ENCODE measurements at places on chromosomes 7 and 10. TPM values are rescaled to one million over a fixed set of nuclear protein-coding genes. Genes with fewer than 3 reads are reported as not detected.

GRCh38 chr10:29140991-29141390 is 147.9 kb upstream of the LYZL1 start:
- no peak for DNase-seq

The PON1 gene
- total RNA-seq, result not detected

GRCh38 chr10:44042075-44042770 is 342.7 kb downstream of the CXCL12 start:
- DNase-seq, result no peak

- DNase-seq, result no peak
Observed at GRCh38 chr10:97384641-97385040, 16.5 kb downstream of the RRP12 start.

GRCh38 chr7:156496865-156497264 is 143.7 kb upstream of the RNF32 start:
- no peak for DNase-seq

The ZFAND4 gene
- total RNA-seq, result 10.1 TPM

- DNase-seq, result no peak
Observed at GRCh38 chr10:118521415-118522117, 73.9 kb downstream of the PRLHR start.

The ELAPOR2 gene
- 3.6 TPM for total RNA-seq

GRCh38 chr10:3310016-3310784 is 137.6 kb upstream of the PITRM1 start:
- DNase-seq, result no peak

The NODAL gene
- not detected for total RNA-seq

DNA sequence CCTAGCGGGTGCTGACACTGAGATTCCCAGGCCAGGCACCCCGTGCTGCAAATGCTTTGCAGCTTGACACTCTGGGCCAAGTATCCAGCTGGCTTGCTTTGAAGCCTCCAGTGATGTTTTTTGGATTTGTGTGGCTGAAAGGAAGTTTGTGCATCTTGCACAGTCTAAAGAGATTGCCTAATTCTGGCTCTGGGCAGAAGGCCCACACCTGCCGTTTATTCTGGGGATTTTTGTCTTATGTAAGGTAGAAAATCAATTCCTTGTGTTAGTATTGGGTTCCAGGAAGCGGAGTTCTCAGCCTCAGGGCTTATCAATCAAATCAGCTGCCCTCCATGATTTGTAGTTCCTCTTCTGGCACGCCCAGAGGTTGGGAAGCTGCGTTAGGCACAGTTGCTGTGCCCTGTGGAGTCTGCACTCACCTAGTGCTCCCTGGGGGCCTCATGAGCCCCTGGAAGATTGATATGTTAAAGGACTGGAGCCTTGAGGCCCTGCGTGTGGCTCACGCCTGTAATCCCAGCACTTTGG is 8.4 kb upstream of the PURB start:
- no peak for DNase-seq

DNA sequence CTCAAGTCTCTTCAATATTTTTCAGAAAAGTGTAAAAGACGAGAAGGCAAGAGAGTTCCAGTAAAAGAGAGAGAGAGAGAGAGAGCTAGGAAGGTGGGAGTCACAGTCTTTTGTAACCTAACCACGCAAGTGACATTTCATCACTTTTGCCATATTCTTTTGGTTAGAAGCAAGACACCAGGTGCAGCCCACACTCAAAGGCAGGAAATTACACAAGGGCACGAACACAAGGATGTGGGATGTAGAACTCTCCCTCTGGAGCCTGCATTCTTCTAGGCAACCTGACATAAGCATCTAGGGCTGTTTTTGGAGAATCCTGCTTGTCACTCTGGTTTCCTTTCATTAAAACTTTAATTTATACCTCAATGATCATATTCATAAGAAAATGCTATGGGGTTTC is 1213.1 kb downstream of the DNAJB9 start:
- no peak for DNase-seq

- no peak for DNase-seq
Observed at GRCh38 chr10:43339136-43339535, 32.3 kb upstream of the FXYD4 start.

DNA sequence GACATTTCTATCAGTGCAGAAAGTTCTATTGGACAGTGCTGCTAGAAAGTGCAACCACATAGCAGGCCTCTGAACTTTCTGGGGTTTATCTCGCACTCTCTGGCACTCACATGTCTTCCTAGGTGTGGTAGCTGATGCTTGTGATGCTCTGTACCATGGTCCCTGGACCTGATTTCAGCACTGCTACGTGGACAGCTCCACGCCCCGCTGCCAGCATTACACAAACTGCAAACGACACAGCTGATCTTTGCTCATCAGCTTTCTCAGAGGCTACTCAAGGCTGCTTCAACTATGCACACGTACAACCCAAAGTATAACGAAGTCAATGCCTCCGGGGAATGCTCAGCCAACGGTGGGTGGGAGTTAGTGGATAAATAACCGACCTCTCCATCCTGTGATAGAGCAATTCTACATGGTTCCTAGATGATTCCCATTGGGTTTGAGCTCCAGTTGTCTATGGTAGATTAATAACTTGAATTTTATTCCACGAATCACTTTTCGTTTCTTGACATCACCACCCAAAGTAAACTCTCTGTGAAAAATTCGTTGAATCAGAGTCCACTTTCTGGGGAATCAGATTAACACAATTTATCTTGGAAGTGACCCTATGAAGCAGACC is 302.5 kb downstream of the ACTR3B start:
- DNase-seq, result no peak

- no peak for DNase-seq
Observed at GRCh38 chr10:133140417-133141143, 19.4 kb upstream of the KNDC1 start.

GRCh38 chr10:72108830-72109635 is 20.7 kb upstream of the SPOCK2 start:
- no peak for DNase-seq

DNA sequence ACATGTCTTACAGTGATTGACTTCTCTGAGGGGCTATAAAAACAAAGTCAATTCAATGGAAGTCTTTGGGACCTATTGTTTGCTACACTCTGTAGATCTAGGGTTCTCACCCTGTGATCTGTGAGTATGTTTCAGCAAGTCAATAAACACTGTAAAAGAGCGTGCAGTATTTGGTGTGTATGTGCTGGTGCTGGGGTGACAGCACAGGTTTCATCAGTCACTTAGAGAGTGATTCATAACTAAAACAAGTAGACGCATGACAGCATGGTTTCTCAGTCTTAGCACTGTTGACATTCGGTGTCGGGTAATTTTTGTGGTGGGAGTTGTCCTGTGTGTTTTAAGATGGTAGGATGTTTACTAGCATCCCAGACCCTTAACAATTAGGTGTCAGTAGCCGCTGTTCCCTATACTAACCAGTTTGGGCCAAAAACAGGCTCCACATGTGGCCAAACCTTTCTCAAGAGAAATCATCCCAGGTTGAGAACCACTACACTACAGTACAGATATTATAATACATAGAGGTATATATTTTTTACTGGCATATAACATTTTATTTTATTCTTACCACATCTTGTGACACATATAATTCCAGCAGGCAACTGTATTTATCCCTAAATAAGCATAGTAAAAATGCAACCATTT is 411.8 kb downstream of the ARL4A start:
- DNase-seq, result no peak

The NEBL gene
- 863 TPM for total RNA-seq

The ELOVL3 gene
- total RNA-seq, result not detected

The MRLN gene
- not detected for total RNA-seq

- DNase-seq, result no peak
Observed at GRCh38 chr10:3931224-3931623, 146.2 kb upstream of the KLF6 start.

- DNase-seq, result no peak
Observed at GRCh38 chr10:113386005-113386404, 166.8 kb upstream of the HABP2 start.

- DNase-seq, result no peak
Observed at GRCh38 chr7:158766570-158767281, 62.1 kb upstream of the NCAPG2 start.

The TBC1D12 gene
- 5.0 TPM for total RNA-seq

The CTTNBP2 gene
- 1.3 TPM for total RNA-seq

DNA sequence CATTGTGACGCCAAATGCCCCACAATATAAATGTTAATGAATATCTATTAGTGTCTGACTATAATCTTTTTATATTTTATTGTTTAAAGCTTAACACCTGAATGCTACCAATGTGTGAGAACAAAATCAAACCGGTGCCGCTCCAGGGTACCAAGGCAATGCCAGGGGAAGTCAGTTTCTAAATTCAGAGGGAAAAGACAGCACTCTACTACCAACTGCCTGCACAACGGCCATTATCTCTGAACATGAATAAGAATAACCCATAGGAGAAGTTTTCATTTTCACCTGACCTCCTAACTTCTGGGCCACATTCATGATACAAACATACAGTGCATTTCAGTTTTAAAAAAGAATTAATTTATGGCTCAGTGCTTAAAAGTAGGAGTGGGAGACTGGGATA is 21.7 kb downstream of the USP6NL start:
- no peak for DNase-seq

The SPDYE2B gene
- total RNA-seq, result not detected

The ABCB4 gene
- 8.5 TPM for total RNA-seq

The ALOX5 gene
- total RNA-seq, result 8.3 TPM

GRCh38 chr7:22255834-22256233 is 101.1 kb downstream of the RAPGEF5 start:
- no peak for DNase-seq

The CCDC126 gene
- total RNA-seq, result 8.9 TPM

DNA sequence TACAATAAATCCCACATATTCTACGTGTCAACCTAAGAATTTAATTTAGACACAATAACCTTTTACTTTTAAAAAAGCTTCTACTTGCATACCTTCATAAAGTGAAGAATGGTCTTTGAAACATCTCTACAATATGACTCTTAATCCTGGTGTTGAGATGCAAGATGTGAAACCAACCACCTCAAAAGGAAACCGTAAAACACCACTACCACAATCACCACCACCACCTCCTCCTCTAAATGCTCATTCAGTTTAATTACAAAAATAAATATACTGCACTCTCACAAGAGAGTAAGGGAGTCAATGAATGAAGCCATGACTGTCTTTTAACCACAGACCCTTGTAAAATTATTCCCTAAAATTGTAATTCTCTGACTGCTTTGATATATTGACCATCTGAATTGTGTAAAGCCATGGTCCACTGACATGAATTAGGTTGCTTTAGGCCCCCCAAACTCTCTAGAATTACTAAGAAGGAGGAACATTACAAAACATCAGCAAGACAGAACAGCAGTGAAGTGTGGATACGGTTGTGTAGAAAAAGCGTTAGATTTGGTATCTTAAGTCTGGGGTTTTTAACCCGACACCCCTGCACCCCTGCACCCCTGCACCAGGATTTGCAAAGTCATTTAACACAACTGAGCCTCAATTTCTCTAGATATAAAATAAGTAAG is 171.4 kb downstream of the SFMBT2 start:
- DNase-seq, result no peak

- DNase-seq, result peak; percentile 70
Observed at GRCh38 chr10:103667356-103667755, 173.9 kb downstream of the NEURL1 start.

DNA sequence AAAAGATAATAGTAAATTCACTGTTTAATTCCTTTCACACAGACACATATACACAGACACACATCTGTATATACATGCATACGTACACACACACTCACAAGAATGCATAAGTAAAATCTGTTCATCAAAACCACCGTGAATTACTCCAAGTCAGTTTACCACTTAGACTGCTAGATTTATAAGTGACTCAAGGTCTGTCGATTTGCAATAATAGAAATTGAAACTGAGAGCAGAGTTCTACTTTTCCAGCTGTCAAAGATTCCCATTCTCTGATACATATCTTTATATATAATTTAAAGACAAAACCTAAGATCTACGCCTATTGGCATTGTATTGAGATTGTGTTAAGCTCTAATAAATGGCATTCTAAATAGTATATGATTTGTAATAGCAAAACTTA is 9.9 kb upstream of the HGF start:
- no peak for DNase-seq

DNA sequence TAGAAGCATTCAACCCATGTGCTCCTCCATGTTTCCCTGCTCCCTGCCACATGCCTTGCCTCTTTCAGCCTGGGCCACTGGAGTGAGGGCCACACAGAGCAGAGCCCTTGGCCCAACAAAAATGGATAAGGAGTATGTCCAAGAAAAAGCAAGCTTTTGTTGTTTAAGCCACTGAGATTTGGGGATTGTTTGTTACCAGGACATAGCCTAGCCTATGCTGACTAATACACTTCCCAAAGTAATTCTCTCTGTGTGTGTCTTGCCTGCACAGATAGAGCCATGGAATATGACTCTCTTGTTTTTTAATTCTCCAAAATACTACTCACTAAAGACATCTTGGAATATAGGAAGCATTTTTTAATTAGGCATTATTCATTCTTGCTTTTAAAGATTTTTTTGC is 13.5 kb upstream of the ITIH2 start:
- DNase-seq, result no peak

- DNase-seq, result no peak
Observed at GRCh38 chr10:46520941-46521340, 35.5 kb downstream of the GPRIN2 start.

GRCh38 chr7:151079199-151079910 is 1.3 kb downstream of the FASTK start:
- DNase-seq, result no peak

GRCh38 chr10:106504536-106504935 is 660.0 kb downstream of the SORCS1 start:
- DNase-seq, result no peak

The ZDHHC6 gene
- 11.0 TPM for total RNA-seq

The NAT16 gene
- not detected for total RNA-seq

DNA sequence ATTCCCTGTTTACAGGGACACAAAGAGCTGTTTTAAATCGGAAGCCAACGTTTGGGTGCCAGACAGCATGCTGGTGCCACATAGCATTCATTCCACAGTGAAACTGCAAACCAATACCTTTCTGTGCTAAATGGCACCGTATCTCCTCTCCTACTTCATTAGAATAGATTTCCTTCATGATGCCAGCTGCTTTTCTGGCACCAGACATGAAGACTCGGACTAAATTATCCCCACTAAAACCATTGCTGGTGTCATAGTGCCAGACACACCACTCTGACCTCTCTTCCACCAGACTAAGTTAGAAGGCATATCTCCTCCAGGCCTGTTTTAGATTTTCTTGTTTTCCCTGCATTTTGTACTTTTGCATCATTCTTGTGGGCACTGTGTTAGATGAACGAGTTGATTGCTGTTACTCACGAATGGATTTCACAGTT is 155.1 kb downstream of the ETV1 start:
- DNase-seq, result no peak

The ABCC2 gene
- 0.11 TPM for total RNA-seq

GRCh38 chr10:113590581-113590980 is 37.7 kb downstream of the HABP2 start:
- no peak for DNase-seq

The OR6B1 gene
- not detected for total RNA-seq
